HT-29 (cell line): ENCODE measurements at places on chromosomes 2 and 18. TPM values are rescaled to one million over a fixed set of nuclear protein-coding genes. Genes with fewer than 3 reads are reported as not detected.

KIF1A gene
- not detected in 2 replicates for total RNA-seq

CD207 gene
- not detected in 2 replicates for total RNA-seq

QPCT gene
- total RNA-seq, result 54.2 and 54.3 TPM in 2 replicates

EIF2AK2 gene
- total RNA-seq, result 11.7 and 14.5 TPM in 2 replicates

PSMA8 gene
- not detected in 2 replicates for total RNA-seq

RAMP1 gene
- 36.5 and 56.0 TPM in 2 replicates for total RNA-seq

SERPINB2 gene
- not detected in 2 replicates for total RNA-seq

MAIP1 gene
- total RNA-seq, result 38.3 and 53.6 TPM in 2 replicates

SLC5A7 gene
- total RNA-seq, result not detected in 2 replicates

SIX3 gene
- not detected in 2 replicates for total RNA-seq

- DNase-seq, result no peak
Measured at GRCh38 chr18:57466307-57466706, 31.1 kb downstream of the ONECUT2 start.

GRCh38 chr2:221204699-221205098, 367.4 kb downstream of the EPHA4 start:
- no peak for DNase-seq

GRCh38 chr2:53227535-53227934, 540.1 kb upstream of the CHAC2 start:
- no peak for DNase-seq

DNA sequence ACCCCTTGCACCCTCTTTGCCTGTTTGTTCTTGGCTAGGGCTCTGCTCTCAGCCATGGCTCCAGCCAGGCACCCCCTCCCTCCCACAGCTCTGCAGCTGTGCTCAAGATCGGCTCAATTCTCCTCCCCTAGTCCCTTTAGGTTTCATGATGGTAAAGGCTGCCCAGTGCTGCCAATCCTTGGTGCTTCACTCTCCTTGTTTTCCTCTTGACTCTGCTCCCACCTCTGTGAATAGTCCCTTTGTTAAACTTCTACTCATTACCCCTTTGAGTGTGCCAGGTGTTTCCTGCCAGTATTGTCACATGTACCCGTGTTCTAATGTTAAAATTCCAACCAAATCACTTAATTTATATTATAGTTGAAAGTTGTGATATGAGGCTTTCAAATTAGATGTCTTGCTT, 101.0 kb upstream of the CERS6 start:
- no peak for DNase-seq

GRCh38 chr2:207993151-207993763, 32.1 kb downstream of the PLEKHM3 start:
- DNase-seq, result no peak

GRCh38 chr2:225120186-225120585, 77.9 kb upstream of the DOCK10 start:
- no peak for DNase-seq

DNA sequence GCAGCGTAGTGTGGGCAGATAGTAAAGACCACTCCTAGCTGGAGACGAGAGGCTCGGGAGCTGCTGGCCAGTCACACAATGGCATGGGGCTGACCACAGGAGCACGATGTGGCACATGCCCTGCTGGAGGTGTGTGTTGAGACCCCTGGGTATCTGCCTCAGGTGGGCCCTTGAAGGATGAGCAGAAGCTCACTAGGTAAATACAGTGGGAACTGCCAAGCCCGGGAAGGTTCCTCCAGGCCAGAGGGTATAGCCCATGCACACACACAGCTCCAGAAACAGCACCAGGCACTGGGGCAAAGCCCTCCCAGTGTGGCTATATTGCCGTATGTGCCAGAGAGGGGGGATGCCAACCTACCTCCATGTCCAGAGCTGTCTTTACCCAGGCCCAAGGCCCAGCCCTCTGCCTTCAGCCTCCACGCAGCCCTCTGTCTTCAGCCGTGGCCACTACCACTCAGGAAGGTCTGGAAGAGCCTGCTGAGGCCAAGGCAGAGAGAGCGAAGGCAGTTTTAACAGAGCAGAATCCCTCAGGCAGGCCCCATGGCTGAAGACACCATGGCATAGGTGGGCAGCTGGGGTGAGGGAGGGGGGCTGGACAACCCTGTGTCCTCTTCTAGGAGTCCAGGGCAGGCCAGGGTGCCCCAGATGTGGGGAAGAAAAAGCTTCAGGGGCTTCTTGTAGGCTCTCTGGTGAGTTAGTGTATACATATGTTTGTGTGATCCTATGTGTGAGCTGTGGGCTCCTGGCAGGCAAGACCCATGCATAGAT, 7.0 kb upstream of the ARID5A start:
- DNase-seq, result no peak

DNA sequence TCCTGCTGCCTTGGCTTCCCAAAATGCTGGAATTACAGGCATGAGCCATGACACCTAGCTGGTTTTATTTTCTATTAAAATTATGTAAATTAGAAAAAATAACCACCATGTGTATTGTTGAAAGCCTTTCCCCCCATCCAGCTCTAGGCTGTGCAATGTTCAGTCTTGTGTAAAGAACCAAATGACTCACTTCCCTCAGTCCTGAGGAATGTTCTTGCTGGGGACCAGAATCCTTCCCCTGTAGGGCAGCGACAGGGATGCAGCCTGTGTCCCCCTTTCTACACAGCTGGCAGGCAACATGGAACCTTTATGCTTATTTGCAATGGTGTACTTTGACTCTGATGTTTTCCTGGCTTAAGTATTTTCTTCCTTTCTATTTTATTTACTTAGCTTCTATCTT, 29.4 kb downstream of the AOX1 start:
- no peak for DNase-seq

- DNase-seq, result no peak
Measured at GRCh38 chr2:174518395-174518794, 31.6 kb upstream of the GPR155 start.

DNA sequence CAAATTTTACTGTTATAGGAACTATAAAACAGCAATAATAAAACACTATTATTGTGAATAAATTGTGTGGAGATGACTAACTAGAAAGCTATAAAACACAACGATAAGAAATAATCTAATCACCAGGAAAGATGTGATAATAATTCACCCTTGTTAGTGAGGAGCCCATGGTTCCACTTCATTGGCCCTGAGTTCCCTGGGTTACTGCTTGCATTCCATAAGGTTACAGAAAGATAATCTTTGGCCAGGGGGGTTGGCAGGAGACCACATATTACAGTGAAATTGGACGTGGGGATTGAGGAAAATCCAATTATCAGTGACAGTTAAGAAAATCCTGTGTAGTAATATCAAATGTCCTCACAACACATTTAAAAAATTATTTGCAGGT, 2.5 kb upstream of the CPO start:
- no peak for DNase-seq

GRCh38 chr2:179580378-179581146, 280.9 kb downstream of the ZNF385B start:
- DNase-seq, result peak; percentile 43

- no peak for DNase-seq
Measured at GRCh38 chr2:40036241-40036640, 257.2 kb upstream of the THUMPD2 start.

DNA sequence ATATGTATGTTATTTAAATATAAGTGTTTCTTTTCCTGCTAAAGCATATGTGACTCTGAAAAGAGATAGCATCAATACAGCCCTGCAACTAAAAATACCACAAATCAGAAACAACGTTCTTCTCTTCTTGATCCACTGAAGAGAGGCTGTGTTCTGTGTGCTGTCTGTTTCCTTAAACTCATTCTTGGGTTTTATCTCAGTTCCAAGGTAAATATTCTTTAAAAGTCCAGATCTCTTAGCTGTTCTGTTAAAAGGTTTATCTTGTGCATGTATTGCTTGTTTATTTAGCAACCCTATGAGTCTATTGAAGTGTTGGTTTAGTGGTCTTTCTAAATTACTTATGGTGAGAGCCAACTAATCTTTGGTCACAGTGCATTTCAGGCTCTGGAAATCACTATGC, 173.3 kb upstream of the NT5C1B start:
- DNase-seq, result no peak

GRCh38 chr2:50049267-50049666, 895.0 kb upstream of the FSHR start:
- DNase-seq, result no peak

- DNase-seq, result no peak
Measured at GRCh38 chr2:32617599-32618189, 10.2 kb upstream of the TTC27 start.

GRCh38 chr18:26309281-26309680, 83.0 kb downstream of the TAF4B start:
- no peak for DNase-seq

- DNase-seq, result no peak
Measured at GRCh38 chr18:8468191-8468590, 141.0 kb upstream of the RAB12 start.
